Effector memory CD4-positive, alpha-beta T cell (primary cell): ENCODE measurements at places on chromosomes 5 and 9.

DNA sequence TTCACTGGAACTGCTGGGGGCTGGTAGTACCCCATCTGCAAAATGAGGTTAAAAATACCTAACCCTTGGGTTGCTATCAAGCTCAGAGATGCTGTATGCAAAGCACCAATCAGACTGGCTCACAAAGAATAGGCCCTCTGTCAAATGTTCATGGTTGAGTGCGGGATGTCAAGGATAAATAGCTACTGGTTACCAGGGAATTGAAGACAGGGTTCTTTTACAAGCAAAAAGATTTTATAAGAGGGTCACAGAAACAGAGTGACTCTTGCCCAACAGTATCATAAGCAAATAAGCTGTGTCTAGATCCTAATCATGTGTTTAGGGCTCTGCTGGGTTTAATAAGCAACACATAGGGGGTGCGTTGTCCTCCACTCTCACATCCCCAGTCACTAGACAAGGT is 11.9 kb downstream of the SYK start:
- no peak for DNase-seq

- DNase-seq = no peak
Observed at GRCh38 chr5:72248410-72248981, 71.5 kb downstream of the MRPS27 start.

GRCh38 chr5:124652892-124653441 is 93.5 kb downstream of the ZNF608 start:
- DNase-seq = no peak

DNA sequence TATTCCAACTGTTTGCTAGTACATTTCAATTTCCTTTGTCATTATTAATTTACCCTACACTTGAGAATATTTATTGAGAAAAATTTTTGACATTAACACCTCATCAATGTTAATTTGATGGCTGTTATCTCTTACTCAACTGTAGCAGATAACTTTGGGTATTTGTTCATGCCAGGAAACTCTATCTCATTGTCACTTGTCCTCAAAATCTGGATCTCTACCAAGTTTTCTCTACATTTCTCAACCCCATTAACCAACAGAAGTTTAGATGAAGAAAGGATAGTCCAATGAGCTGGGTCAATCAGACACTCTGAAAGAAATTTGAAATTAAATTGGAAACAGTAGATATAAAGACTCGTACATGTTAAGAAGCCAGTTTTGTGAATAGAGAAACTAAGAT is 395.3 kb downstream of the TUSC1 start:
- DNase-seq = no peak

DNA sequence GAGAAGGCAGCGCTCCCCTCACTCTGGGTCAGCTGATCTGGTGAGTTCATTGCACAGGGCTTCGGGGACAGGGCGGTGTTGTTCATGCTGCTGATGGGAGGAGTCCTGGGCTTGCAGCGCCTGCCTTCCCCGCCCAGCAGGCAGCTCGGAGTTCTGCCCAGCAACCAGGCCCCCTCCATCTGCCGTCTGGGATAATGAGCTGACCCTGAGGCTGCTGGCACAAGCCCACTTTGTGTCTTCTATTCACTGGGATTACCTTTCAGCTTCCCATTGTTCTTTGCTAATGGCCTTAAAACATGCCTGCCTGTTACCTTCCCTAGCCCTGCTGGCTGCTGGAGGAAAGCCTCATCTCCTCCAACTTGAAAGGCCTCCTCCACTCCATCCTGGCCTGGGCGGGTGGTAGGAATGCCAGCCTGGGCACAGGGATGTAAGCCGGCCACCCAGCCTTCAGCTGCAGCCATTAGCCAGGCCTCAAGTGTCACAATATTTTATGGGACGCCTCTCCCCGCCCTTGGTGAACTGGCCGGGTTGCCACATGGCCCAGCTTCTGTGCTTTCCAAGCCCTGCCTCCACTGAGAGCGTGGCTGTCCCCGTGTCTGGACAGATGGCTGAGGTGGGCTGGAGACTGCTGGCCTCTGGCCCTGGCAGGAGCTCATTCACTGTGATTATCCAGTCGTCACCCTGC is 70.4 kb downstream of the GADD45G start:
- no peak for DNase-seq

DNA sequence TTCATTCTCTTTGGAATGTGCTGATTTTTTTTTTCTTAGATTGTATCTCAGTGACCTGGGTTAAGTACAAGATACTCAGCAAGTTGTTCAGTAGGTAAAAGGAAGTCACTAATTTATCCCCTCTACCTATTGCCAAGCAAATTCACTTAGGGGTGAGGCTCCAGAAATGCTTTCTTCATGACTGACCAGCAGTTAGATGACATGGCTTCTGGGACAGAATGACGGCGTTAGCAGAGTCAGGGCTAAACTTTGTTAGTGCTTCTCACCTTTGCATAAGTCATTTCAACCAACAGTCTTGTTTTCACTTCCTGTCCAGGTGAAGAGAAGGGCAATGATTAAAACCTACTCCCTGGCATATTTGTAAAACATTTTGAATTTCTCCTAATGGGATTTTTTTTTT is 20.2 kb upstream of the MTAP start:
- DNase-seq = no peak

GRCh38 chr9:69599232-69599971 is 72.8 kb downstream of the APBA1 start:
- no peak for DNase-seq

DNA sequence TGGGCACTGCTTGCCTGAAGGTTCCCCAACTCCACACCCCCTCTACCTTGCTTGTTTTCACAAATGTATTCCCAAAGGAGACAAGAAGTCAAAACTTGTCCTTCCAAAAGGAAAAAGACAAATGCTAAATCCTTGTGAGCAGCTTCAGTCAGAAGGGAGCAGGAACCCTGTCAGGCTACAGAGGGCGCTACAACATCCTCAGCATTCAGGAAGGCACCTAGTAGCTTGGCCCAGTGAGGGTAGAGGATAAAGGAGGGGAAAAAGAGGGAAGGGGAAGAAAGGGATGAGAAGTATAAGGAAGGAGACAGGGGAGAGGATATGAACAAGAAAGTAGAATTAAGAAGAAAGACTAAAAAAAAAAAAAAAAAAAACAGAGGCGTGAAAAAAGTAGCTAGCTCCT is 97.5 kb downstream of the MLLT3 start:
- no peak for DNase-seq

- DNase-seq = no peak
Observed at GRCh38 chr9:129472651-129473102, 148.2 kb downstream of the C9orf50 start.

- DNase-seq = no peak
Observed at GRCh38 chr9:129022037-129022436, 6.1 kb downstream of the SH3GLB2 start.

- no peak for DNase-seq
Observed at GRCh38 chr9:20740929-20741582, 57.0 kb downstream of the FOCAD start.

DNA sequence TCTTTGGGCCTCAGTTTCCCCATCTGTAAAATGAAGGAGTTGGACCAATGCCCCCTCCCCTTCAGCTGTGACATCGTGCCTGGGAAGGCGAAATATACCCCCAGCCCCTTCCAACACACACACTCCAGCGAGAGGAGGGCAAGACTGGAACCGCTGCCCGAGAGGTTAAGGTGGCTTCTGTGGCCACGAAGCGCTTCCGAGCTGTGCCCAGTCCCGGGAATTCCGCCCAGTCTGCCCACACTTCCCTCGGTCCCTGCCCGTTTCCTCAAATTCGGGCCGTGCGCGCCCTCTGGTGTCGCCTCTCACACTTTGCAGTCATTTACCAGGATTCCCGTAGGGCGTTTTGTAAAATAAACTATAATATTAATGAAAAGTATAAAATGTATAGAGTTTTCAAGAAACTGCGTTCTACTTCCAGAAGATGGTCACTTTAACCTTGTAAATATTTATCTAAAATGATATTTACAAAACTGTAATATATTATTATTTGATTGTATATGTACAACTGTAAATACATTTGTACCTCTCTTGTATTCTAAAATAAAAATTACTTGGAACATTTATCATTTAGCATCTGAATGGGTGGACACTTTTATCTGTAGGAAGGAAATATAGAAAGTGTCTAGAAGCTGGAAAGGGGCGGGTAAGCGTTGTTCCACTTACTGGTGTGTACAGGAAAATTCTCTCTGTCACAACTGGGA is 11.0 kb upstream of the EXOSC2 start:
- DNase-seq = peak; percentile 47

DNA sequence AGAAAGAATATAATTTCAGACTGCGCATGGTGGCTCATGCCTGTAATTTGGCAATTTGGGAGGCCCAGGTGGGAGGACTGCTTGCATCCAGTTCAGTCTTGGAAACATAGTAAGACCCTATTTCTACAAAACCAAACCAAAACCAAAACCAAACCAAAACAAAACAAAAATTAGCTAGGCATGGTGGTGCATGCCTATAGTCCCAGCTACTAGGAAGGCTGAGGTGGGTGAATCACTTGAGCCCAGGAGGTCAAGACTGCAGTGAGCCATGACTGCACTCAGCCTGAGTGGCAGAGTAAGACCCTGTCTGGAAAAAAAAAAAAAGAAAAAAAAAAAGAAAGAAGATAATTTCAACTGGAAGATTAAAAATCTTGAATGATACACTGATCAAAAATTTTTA is 137.0 kb upstream of the ACOT12 start:
- no peak for DNase-seq

- no peak for DNase-seq
Observed at GRCh38 chr9:22120159-22120549, 111.0 kb upstream of the CDKN2B start.

DNA sequence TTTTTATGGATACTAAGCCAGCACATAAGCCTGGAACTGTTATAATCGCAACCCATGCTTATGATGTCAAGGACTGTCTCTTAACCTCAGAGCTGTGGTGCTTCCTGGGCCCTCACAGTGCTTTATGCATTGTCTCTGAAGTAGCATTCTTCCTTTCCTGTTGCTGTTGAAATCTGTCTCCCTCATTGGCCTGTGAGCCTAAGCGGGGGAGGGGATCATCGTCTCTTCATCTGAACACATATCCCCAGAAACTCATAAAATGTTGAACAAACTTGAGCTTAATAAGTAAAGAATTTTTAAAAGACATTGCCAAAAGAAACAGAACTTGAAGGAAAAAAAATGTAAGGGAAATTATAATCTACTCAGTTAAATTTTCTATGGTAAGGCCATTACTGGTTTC is 80.3 kb downstream of the SGCD start:
- no peak for DNase-seq

- DNase-seq = no peak
Observed at GRCh38 chr5:116145416-116145815, 60.6 kb downstream of the COMMD10 start.

GRCh38 chr5:36492984-36493654 is 113.3 kb upstream of the SLC1A3 start:
- DNase-seq = no peak

- DNase-seq = no peak
Observed at GRCh38 chr5:175539936-175540335, 61.6 kb downstream of the SFXN1 start.

DNA sequence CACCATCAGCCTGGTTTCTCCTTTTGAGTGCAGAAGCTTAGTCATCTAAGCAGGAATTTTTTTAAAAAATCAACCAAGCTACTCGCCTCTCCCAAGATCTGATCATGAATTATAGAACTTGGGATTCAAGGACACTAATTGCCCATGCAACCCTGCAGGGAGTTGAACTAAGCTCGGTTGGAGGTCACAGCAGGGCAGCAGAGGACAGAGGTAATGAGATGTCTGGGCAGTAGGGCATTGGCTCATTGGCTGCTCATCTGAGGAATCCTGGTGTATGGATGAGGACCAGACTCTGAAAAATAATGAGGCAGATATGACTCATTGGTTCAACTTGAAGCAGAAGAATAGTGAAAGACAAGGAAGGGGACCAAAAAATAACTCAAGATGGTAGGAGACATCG is 111.8 kb upstream of the TLE1 start:
- DNase-seq = no peak

DNA sequence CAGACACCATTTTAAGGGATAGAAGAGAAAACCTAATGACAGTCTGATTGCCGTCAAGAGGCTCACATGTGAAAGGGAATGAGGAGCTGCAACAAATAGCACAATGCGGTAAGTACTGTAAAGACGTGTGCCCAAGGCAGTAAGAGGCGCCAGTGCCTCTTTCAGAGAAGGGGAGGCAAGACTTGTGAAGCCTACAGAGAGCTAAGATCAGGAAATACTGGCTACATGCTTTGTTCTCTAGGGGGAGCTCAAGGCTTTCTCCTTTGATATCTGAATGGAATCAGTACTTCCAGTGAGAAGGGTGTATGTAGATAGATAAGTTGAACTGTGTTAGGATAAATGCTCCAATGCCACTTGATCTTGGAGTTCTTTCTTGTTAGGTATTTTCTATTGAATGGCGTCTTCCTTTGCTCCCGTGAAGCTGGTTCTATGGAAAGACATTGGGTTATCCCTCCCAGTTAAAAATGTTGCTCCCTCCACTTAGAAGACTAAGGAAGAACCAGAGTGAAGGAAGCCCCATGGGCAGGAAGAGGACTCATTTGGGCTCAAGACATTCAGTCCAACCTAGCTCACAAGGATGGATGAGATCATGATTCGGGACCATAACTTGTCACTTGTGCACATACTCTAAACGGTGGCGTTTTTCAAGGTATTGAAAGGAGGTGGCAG is 23.5 kb upstream of the ALDOB start:
- no peak for DNase-seq

- DNase-seq = no peak
Observed at GRCh38 chr5:62124266-62124665, 181.7 kb upstream of the KIF2A start.

GRCh38 chr5:155125551-155126095 is 112.1 kb downstream of the KIF4B start:
- no peak for DNase-seq

DNA sequence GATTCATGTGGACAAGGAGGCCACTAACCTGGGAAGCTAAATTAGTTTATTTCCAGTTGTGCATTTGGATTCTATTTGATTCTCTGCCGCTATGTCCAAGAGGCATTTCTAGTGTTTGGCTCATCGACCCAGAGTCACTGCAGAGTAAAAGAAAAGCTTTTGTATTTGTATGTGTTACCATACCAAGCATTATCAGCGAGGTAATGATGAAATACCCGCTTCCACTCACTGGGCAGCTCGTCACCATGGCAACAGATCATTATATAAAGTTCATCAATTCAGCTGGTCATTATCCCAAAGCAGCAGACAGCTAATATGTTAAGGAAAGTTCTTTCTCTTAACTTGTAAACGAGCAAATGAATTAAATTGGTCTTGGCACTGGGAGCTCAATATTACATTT is 380.3 kb downstream of the SEMA5A start:
- no peak for DNase-seq

- no peak for DNase-seq
Observed at GRCh38 chr5:88883059-88883835, at the start of gene MEF2C. Gene MEF2C (minus strand): TSS chr5:88883184. CDS start chr5:88823788, 59,396 bp downstream.

- no peak for DNase-seq
Observed at GRCh38 chr5:52728686-52729085, 59.0 kb upstream of the ITGA1 start.

DNA sequence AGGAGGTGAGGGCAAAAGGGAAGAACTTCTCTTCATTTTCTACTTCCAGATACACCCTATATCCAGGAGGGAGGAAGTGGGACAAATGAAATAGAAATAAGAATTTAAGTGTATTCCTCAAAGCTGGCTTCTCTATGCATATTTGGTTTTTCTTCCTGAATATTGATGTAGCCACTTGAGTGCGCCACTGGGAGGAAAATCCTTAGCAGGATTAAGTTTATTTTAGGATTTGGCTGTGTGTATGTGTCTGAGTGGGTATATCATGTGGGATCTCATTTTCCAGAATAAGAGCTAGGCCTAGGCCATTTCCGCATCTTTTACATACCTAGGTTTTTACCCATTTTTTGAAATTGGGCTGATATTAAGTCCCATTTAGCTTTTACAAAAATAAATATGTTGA is 42.5 kb downstream of the MAP1B start:
- no peak for DNase-seq

- no peak for DNase-seq
Observed at GRCh38 chr5:142878638-142879037, 108.5 kb downstream of the ARHGAP26 start.

GRCh38 chr5:110031402-110032140 is 341.8 kb downstream of the MAN2A1 start:
- DNase-seq = no peak
